Bone marrow (tissue), 2 donors: ENCODE measurements at places on chromosomes 16 and 17.

GRCh38 chr17:10210151-10210574 is 11.8 kb upstream of the GAS7 start:
- no peak for DNase-seq

- DNase-seq: no peak
Measured at GRCh38 chr16:7013990-7014389, 318.7 kb upstream of the RBFOX1 start.

DNA sequence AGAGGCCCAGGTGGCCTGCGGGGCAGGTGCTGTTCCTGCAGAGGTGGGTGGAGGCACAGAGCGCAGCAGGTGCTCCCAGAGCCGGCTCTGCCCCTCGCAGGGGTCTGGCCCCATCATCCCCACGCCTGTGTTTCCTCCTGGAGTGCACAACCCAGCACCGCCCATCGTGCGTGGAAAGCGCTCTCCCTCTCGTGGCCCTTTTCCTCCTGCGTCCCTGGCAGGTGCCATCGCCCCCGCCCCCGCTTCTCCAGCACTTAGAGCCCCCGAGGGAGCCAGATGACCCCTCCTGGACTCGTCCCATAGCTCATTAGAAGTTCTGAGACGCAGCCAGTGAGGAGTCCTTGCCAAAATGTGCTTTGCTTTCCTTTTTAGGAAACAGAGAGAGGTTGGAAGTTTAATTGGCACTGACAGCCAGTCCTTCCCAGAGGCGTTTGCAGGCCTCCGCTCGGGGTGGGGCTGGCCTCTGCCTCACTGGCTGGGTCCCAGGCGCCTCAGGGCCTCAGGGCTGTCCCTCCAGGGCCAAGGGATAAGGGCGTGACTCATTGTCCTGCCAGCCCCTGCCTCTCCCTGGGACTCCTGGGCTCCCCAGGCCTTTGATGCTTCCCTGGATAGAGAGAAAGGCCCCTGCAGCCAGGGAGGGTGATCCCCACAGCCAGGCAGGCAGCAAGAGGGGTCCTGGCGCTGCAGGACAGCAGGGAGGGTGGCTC is 32.2 kb upstream of the CHMP6 start:
- DNase-seq: no peak

GRCh38 chr17:81153340-81153803 is 11.9 kb upstream of the PVALEF start:
- DNase-seq: no peak

DNA sequence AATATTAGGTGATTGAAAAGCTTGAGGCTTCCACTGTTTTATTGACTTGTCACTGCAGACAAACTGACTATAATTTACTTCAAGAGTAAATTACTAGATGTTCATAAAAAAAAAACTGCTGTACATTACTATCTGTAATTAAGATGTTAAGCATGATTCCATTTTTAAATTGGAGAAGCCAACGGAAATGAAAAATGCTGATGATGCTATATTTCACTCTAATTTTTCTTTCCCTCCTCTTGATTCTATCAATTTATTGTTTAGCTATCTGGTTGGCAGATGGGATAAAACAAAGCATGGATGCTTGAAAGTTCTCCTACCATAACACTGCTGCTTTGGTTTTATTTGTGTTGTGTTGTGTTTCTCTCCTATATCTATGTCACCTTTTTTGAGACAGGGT is 41.0 kb downstream of the MAF start:
- DNase-seq: no peak

GRCh38 chr17:30134551-30134950 is 17.9 kb downstream of the NSRP1 start:
- no peak for DNase-seq
